ENCODE measurements at places on chromosomes 5 and 9.

- DNase-seq: no peak
These were observed 110.2 kb downstream of the PJA2 start for GRCh38 chr5:109299557-109299956.

- DNase-seq: no peak
These were observed 64.9 kb downstream of the RALGPS1 start for GRCh38 chr9:126979461-126979860.

DNA sequence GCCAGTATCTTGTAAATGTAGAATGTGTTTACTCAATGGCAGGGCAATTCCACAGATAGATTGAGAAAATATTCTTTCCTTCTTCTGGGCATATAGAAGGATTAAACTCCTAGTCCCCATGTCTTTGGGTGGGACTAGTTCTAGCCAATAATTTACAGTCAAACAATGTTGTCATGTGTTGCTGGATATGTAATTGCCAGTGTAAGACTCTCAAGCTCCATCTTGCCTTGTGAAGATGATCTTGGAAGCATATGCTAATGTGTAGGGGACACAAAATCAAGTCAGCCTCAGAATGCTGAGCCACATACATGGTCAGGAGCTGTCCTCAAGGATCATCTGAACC, 386.9 kb downstream of the CETN3 start:
- DNase-seq: no peak

- DNase-seq: no peak
These were observed 304.4 kb upstream of the IRX4 start for GRCh38 chr5:2187156-2187555.

DNA sequence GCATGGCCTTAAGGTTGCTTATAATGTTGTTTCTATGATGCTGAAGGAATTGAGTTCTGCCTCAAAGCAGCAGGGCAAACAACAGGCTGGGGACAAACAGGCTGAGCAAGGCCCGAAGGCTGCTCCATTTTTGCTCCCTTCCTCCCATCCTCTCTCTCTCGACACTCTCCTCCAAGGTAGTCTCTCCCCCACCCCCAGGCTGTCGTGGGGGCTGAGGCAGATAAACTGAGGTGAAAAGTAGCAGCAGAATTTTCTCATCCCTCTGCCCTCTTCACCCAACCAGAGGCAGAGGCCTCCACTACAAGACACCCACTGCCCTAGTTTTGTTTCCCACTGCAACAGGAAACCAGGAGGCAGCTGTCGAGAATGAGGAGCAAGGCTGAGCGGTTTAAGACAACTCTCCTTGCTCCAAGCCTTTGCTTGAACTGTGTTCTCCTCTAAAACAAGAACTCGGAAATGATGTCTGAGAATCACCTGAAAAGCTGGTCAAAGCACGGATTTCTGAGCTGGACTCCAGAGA, 13.5 kb upstream of the GNA14 start:
- DNase-seq: no peak

DNA sequence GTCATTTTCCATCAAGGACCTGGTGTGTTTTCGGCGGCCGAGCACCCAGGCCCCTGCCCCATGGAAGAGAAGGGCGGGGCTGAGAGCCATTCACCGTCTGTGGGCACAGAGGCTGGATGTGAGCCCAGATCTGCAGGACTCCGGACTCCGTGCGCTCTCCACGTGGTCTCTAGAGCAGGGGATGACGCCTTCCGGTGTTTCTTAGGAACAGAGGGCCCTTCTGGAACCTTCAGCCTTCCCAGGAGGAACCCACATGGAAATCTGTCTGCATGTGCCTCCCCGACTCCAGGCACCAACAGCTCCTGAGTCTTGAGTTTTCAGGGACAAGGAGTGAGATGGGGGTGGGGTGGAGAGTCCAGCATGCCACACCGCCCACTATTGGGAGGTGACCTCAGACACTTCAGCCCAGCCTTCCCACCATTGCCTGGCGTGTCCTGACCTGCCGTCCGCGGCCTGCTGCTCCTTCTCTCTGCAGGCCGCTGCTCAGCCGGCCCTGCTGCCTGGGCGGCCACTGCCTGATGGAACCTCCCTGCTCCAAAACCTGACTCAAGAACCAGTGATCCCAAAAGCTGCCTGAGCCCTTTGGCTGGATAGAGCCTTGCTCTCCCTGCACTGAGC, 2.4 kb upstream of the RXRA start:
- peak; percentile 33 for DNase-seq
